Amniotic stem cell (primary cell): ENCODE measurements at places on chromosomes 7 and 10.

DNA sequence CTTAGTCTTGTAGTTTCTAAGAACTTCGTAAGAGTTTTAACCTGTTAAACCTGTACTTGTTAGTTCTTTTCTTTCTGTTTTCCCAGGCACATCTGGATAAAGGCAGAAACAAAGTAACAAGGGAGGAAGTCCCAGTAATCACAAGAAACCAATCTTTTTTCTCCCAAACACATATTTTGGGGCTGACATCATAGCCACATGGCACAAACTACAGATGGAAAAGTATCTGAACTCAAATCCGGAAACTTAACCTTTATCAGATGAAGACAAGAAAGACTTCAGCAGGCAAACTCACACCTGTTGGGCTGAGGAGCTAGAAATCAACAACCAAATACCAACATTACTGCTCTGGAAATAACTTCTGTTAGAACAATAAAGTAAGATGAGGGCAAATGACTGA, 67.1 kb downstream of the CUBN start:
- DNase-seq, result no peak

DNA sequence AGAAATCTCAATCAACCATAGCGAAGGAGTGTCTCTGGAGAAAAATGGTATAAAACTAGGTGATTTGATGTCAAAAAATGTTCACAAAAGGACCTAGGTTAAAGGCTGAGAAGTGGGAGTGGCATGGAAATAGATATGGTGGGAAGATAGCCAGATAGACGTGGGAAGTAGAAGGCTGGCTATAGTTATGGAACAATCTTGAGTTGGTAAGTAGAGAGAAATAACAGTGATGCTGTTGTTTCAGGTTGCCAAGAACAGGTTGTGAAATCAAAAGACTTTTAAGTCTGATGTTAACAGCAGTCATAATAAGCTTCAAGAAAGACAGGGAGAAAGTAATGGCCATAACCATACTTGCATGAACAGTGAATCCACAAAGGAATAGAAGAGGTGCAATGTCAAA, 106.1 kb upstream of the RSU1 start:
- DNase-seq, result no peak

GRCh38 chr10:50874723-50875122, 10.7 kb downstream of the A1CF start:
- DNase-seq, result no peak

DNA sequence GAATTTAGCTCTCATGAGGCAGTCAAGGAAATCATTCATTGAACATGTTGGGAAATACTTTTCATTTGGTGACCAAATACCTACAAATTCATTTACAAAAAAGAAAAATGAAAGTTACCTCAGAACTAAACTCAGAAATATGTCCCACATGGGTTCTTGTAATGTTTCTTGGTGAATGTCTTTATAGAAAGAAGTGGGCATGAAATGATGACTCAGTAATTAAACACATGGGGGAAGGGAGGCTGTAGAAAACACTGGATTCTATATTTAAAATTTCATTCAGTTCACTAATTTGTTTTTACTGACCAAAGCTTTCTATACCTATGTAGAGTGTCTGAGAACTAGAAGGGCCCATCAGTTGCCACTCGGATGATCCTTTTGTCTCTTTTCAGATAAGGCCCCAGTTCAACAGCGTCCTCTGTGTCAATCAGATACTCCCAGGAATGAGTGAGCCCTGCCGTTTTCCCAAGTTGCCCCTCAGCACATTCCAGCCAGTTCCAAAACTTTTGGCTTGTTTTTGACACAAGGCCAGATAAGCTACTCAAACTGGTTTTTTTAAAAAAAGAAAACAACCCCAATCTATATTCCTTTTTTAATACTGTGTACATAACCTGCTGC, 49.3 kb upstream of the AGBL3 start:
- DNase-seq, result no peak
